Stimulated activated CD4-positive, alpha-beta T cell treated with anti-CD3 and anti-CD28 coated beads, Interleukin-1b, Interleukin-23, amount 100 ng/mL, for 1 hour (primary cell): ENCODE measurements at places on chromosomes 2 and 18.

DNA sequence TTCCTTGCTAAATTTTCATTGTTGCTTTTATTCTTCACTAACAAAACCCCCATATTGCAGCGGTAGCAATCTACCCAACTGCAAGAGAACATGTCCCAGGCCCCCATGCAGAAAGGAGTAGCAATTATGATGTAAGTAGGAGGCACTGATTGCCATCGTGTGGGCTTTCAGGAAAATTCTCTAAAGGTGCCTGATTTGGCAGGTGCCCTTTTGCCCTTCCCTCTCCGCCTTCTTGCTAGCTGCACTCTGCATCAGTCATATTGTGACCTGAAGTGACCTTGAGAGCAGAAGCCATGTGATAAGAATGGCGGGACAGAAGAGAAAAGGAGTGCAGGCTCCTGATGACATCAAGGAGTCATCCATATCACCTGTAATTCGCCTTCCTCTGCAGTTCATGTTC lies 112.1 kb downstream of the NCKAP5 start:
- no peak for DNase-seq

- DNase-seq = no peak
These were observed 94.7 kb upstream of the BOD1L2 start for GRCh38 chr18:57052173-57052572.

- DNase-seq = no peak
These were observed 22.9 kb downstream of the IL36A start for GRCh38 chr2:113028112-113028511.

DNA sequence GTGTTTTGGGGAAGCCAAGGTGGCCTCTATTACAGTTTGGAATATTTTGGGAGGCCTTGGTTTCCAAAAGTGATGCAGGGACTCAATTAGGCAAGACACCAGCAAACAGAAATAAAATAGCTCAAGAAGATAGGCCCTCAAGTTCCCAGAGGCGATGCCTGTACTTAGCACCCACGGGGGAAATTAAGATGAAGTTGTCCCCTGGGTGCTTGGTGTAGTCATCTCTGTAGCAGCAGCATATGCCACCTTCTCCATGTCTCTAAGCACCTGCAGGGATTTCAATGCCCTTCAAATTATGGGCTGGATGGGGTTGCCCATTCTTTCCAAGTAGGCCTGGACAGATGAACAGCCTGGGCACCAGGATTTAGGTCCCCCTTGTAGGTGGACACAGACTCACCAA lies 185.0 kb downstream of the CTIF start:
- DNase-seq = no peak

- DNase-seq = no peak
These were observed 58.5 kb downstream of the PKDCC start for GRCh38 chr2:42106257-42106816.

DNA sequence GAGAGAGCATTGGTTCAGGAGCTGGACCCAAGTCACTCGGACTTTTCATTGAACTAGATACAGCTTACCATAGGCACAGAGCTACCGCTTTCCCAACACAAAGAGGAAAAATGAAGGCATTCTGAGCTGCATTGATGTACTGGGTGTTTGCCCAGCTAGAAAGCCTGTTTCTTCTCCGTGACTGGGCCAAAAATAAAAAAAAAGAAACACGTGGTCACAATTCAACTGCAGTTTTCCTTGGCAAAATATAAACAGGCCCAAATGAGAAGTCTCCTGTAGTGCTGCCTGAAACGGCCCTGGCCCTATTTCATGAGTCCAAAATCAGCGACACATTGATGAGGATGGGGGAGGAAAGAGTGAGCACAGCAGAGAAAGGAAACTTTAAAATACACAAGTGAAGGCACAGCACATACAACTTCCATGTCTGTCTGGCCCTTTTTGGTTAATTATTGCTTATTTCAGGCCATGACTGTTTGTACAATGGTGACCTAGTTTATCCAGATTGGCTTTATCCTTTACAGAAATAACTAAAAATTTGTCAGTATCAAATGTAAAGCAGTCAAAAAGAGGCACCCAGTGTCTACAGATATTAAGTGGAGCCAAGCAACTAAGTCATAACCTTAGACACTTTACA lies 179.7 kb downstream of the ICOS start:
- DNase-seq = no peak

- no peak for DNase-seq
These were observed 150.0 kb downstream of the IKZF2 start for GRCh38 chr2:213001297-213001910.

DNA sequence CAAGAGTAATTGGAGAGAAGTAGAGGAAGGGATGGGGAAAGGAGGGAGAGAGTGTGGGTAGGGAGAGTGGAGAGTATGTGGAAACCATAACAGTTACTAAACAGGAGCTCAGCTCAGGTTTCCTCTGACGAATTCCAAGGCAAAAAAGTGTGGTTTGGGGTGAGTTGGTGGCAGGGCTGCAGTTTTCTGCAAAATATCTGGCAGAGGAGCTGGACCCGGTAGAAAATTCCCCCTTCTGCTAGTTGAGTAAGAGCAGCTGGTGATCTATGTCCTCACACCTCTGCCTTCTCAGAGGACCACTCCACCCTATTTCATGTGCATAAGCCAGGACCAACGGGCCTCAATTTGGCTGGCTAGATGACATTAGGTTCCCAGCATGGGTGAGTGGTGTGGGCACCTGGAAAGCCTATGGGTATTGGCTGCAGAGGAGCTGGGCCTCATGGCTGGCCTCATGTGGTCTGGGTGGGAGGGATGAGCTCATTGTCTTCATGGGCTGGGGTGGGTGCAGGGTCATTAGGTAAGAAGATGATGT lies 13.2 kb downstream of the NRP2 start:
- DNase-seq = no peak

GRCh38 chr2:124566518-124566970 lies 541.5 kb downstream of the CNTNAP5 start:
- DNase-seq = no peak

DNA sequence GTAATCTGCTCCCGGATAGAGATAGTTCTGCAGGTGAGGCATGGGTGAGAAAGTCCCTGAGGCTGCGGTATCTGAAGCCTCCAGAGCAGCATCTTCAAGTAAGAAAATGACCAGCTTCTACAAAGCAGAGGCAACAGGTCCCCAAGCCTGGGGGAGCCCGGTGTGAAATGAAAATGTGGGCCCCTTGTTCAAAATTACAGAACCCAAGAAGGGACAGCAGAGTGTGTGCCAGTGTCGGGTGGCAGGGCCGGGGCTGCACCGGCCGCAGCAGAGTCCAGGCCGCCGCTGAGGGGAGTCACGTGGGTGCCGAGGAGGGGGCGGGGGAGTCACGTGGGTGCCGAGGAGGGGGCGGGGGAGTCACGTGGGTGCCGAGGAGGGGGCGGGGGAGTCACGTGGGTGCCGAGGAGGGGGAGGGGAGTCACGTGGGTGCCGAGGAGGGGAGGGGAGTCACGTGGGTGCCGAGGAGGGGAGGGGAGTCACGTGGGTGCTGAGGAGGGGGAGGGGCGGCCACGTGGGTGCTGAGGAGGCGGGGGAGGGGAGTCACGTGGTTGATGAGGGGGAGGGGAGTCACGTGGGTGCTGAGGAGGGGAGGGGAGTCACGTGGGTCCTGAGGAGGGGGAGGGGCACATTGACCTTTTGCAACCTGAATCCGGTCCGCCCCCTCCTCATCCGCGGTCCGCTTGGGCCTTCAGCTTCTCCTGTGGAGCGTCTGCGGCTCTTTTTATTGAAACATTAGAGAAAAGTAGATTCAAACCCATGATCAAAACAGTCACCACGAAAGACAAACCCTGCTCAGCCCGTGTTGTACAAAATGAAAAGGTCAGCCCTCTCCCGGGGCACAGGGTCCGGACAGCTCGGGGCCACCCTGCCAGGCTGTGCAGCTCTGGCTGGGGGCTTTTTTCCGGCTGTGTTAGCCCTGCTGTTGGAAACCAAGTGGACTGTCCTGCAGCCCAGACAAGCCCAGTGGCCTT lies 10.4 kb downstream of the COLEC11 start:
- DNase-seq = no peak

- DNase-seq = no peak
These were observed 38.8 kb downstream of the NCAPH start for GRCh38 chr2:96374211-96374951.

GRCh38 chr18:48227206-48227605 lies 182.0 kb downstream of the ZBTB7C start:
- no peak for DNase-seq

GRCh38 chr2:177557794-177558193 lies 165.2 kb downstream of the AGPS start:
- DNase-seq = no peak

DNA sequence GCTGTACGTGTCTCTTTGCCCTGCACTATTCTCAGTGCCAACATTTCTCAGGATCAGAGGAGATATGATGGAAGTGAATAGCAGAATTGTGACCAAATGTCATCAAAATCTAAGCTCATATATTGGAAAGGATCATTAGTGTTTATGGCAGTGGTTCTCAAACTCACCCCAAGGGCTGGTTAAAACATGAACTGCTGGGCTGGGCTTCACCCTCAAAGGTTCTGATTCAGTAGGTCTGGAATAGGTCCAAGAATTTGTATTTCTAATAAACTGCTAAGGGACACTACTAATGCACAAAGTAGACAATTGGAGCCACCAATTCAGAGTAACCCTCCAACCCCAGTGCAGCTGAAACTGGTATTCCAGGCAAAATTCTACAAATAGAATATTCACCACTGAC lies 317.9 kb upstream of the UBE2E3 start:
- no peak for DNase-seq

GRCh38 chr2:102250278-102250821 lies 61.0 kb upstream of the IL1RL1 start:
- no peak for DNase-seq

- DNase-seq = no peak
These were observed 78.3 kb downstream of the STPG4 start for GRCh38 chr2:47076586-47077441.

- DNase-seq = no peak
These were observed 139.4 kb upstream of the ST6GAL2 start for GRCh38 chr2:107025291-107025857.

GRCh38 chr2:71827524-71827901 lies 320.1 kb downstream of the CYP26B1 start:
- no peak for DNase-seq

GRCh38 chr2:170025223-170025622 lies 152.7 kb upstream of the MYO3B start:
- no peak for DNase-seq

DNA sequence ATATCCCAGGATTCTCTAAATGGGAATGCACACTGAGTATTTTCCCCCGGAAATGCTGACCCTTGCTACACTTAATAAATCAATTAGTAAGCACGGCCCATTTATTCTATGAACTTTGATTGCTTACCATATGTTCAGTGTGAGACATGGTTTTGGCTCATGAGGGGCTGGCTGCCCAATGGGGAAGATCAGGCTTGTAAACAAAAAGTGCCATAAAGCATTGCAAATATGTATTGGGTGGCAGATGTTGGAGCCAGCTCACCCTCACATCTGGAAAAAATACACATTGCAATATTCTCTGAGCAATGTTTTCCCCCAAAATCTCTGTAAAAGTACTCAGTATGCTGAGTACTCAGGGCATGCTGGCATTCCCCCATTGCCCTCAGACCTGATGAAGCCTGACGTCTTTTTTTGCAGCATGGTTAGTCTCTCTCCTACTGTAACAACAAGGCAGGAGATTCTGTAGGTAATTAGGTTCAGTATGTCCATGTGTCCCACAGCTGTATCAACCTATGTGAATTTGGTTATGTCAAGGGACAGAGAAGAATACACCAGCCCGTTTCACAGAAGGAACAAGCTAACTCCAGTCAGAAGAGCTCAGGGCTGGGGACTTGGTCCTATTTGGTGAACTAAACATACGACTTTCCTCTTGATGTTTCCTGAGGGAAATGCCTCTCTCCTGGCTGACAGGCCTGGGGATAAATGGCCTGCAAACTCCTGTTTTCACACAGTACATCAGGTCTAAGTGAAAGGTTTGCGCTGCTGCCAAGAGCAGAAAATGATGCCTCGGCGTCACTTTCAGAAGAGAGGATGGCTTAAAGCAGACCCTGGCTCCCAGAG lies 202.4 kb downstream of the INSIG2 start:
- no peak for DNase-seq

- DNase-seq = no peak
These were observed 178.0 kb downstream of the ASXL3 start for GRCh38 chr18:33755931-33756560.

DNA sequence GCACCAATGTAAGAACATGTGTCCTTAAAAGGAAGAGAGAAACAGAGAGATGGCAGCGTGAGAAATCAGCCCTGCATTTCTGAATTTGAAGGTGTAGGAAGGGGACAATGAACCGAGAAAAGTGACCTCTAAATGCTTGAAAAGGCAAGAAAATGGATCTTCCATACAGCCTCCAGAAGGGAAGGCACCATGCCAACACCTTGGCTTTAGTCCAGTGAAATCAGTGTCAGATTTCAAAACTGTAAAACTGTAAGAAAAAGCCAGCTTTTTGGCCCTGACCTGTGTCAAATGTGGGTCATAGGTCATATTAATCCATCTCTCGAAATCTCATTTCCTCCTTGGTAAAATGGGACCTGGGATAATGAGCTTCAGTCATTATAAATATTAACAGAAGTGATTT lies 762.3 kb downstream of the DCDC2C start:
- no peak for DNase-seq

GRCh38 chr2:101398116-101398821 lies 11.0 kb upstream of the CREG2 start:
- no peak for DNase-seq

GRCh38 chr18:50334546-50335152 lies 40.2 kb upstream of the SKA1 start:
- DNase-seq = no peak

- DNase-seq = no peak
These were observed 1.7 kb downstream of the MYCN start for GRCh38 chr2:15941871-15942710.

DNA sequence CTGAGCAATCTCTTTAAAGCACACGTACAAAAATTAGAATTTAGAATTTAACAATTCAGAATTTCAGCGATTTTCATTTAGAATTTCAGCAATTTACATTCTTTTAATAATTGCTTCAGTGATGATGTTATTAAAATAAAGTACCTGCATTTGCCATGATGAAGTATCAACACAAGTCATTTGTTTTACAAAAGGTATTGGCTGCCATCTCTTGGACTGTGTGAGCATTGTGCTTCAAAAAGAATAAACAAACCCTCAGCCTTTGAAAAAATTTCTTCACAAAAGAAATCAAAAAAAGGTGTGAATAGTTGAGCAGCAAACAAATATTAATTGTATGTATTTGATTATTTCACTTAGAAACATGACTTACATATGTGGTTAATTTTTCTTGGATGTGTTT lies 27.1 kb upstream of the ZC3H15 start:
- DNase-seq = no peak

DNA sequence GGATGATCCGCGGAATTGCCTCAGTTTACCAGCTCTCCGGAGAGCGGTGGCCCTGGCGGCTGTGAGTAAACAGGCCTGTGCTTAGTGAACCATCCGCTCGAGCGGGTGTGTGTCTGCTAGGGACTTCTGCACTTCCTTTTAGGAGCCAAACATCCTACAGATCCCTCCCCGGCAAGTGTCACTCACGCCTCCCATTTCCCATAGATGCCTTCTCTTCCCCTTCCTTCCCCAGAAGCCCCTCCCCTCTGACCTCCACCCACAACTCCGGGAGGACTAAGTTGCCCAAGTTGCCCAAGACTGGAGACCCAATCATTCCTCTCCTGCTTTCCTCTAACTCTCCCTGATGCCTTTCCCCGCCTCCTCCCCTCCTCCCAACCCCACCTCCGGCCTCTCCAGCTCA lies 2.9 kb downstream of the C1QL2 start:
- no peak for DNase-seq

GRCh38 chr2:76763276-76763675 lies 758.9 kb downstream of the LRRTM4 start:
- no peak for DNase-seq
